ENCODE measurements at places on chromosomes 16 and 17.

DNA sequence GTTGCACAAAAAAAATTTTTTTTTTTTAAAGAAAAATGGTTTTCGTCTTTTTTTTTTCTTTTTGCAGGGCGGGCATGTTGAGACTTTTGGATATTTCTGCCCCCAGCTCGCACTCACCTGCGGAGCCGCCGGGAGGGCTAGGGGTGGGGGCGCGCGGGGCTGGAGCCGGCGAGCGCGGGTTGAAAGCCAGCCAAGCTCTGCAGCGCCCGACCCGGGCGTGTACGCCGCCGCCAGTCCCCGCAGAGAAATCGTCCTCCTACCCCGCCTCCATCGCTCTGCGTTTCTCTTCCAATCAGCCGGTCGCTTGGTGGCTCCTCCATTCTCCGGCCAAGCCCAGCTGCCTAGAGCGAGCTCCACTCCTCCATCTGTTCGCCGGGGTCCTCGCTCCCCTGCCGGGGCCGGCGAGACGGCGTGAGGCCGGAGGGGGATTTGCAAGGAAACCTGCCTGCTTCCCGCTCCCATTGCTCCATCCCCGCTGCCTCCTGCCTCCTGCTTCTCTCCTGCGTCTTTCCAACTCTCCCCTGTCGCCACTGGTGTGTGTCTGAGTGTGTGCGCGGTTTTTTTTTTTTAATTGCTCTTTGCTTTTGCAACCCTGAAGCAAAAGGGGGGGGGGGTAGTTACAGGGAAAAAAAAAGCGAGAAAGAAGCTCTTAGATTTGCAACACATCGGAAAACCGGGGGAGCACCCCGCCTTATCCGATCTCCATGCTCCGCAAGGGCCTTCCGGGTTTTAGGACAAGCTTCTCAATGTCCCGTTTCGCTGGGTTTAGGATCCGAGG, 1.8 kb upstream of the UBTF start:
- peak; percentile 82 for DNase-seq

DNA sequence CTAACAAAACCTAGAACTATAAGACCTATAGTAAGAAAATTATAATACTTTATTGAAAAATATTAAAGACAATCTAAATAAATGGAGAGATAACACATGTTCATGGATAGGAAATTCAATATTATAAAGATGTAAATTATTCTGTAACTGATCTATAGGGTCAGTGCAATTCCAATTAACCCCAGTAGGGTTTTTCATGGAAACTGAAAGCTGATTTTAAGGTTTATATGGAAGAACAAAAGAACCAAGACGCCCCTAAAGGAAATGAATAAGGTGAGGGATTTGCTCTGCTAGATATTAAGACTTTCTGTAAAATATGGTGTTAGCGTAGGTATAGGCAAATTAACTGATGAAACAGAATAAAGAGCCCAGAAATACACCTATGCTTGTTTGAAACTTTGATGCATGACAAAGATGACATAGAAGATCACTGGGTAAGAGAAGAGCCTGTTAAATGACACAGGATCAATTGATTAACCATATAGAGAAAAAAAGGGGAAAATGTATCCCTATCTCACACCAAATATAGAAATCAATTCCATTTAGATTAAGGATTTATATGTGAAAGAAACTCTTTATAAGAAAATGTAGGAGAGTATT, 3.0 kb downstream of the ICAM2 start:
- no peak for DNase-seq

DNA sequence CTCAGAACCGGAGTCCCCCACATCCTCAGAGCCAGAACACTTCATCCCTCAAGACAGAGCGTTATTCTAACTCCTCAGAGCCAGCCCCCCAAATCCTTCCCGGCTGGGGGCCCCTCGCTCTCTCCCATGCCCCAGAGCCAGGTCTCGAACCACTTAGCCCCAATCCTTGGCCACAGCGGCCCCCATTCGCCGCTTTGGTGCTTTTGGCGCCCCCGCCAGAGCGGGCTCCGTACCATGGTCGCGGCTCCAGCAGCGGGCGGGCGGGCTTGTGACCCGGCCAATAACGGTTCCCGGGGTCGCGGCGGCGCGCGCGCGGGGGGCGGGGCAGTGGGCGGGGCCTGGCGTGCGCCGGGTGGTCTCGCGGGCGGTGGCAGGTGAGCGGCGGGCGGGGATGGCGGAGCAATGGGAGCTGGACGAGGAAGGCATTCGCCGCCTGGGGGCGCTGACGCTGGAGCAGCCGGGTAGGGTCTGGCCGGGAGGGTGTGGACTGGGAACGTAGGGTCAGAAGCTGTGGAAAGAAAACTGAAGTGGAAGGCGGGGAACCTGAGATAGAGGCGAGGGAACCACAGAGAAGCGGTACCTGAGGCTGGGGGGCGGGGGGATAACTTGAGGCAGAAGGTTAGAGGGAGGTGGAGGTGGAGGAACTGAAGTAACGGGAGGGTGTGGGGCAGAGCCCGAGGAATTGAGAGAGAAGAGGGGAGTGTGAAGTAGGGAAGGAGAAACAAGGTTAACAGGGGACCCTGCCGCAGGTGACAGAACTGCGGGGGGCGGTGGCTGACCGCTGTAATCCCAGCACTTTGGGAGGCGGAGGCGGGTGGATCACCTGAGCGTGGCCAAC, at the start of the genes KCTD19 and LRRC36:
Gene KCTD19, minus strand, starts transcription at position 270 of the 838 bp plus-strand sequence. Its CDS starts 34 bp downstream, at position 236.
Gene LRRC36, plus strand, starts transcription at position 344 of the 838 bp plus-strand sequence. Its CDS starts 48 bp downstream, at position 392.
- peak; percentile 19 for DNase-seq

DNA sequence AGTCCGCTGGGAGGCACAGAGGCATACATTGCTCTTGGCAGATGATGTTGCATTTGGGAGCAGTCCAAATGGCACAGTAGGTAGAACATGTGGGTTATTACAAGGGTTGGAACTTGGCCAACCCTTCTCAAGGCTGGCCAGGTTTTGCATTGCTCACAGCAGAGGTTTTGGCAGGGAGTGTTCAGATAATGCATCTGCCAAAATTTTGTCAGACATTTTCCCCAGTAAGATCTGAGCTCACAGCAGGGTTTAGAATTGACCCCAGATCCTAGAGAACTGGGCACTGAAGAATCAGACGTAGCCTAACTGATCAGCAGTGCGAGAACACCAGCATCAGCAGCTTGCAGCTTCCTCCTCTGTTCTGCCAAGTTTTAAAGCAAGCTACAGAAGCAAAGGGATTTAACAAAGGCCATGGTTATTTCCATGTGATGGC, 468.8 kb upstream of the KIF2B start:
- DNase-seq, result no peak

DNA sequence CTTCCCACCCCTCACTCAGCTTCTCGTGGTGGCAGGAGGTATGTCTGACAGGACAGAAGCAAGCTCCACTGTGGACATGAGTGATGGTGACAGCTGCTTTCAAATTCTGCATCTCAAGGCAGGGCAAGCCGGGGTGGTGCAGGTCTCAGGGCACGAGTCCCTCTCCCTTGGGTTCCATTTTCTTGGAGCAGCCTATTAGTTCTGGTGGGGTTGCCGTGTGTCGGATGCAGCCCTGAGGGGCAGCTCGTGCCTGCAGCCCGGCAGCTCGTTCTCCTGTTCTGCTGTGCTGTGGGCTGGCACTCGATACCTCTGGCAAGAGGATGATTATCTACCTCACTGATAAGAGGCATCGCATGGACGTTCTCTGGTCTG, 16.5 kb upstream of the CLEC18C start:
- no peak for DNase-seq

DNA sequence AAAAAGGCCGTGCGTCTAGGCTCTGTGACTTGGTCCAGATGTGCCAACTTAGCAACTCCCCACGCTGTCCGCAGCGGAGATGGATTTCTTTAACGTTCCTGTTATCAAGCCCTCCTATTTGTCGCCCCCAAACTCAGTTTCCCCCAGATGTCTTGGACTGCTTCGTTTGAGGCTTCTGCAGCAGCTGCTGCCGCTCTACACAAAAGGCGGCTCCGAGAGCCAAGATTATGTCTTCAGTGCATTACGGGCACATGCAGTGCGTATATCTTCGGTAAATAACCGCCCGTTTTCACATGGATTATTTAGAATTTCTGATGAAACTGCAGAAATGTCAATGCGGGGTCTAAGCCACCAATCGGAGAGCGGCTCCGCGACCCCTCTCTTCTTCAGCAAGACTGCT, 240.6 kb upstream of the ZFHX3 start:
- no peak for DNase-seq

GRCh38 chr16:27472091-27473020, 70.4 kb downstream of the IL21R start:
- DNase-seq, result no peak

GRCh38 chr16:82040296-82040695, 5.2 kb downstream of the HSD17B2 start:
- no peak for DNase-seq

- DNase-seq, result no peak
These were observed 122.4 kb downstream of the USP31 start for GRCh38 chr16:23026784-23027362.

DNA sequence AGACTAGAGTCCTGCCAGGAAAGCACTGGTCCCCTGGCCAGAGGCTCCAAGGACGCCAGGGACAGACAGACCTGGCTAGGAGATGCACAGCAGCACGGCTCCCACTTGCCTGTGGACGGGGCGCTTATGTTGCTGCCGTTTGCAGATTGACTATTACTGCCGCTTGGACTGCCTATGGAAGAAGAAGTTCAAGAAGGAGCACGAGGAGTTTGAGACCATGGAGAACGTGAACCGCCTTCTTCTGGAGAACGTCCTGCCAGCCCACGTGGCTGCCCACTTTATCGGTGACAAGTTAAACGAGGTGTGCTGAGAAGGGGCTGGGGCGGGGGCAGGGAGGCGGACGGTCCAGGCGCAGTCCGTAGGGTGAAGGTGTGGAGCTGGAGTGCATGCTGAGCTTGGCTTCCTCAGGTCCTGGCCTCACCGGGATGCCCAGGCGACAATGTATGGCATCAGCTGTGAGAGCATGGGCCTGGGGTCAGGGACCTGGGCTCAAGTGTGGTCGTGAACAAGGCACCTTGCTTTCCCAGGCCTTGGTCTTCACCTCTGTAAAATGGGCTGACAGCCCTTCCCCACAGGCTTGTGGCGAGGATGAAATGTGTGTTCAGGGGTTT, 45.6 kb downstream of the ADCY7 start:
- DNase-seq, result no peak

DNA sequence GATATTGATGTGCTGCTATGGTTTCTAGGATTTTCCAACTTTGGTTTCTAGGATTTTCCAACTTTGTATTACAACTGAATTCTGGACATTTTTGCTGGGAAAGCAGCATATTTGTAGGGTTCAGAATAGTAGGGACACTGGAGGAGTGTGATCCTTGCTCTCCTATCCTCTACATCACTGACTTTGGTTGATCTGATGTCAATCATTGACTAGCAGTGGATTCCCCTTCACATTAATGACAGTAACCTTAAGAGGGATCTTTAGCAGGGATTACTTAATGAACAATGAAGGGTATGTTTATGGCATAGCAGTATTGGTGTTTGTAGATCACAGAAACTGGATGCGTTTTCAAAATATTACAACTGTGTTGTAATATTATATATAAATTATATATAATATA, 67.4 kb downstream of the MAP2K4 start:
- DNase-seq, result no peak

GRCh38 chr17:4109449-4109848, 33.4 kb downstream of the ZZEF1 start:
- no peak for DNase-seq

DNA sequence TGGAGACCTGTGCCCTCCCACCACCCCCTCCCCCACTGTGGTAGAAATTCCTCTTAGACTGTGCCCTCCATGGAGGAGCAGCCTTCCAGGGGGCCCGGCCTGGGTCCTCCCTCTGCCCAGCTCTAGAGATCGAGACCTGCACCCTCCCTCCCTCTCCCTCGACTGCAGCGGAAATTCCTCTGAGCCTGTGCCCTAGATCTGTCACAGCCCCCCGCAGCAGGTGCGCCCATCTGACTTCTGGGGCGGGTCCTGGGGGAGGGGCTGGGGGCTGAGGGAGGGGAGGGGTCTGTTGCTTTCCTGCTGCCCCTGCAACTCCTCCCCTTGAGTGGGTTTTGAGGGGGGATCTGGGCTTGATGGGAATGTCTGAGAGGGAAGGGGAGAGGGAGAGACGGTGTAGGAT, 177.8 kb upstream of the GSE1 start:
- DNase-seq, result no peak

- DNase-seq, result no peak
These were observed 33.8 kb upstream of the DNAH17 start for GRCh38 chr17:78610951-78611511.

DNA sequence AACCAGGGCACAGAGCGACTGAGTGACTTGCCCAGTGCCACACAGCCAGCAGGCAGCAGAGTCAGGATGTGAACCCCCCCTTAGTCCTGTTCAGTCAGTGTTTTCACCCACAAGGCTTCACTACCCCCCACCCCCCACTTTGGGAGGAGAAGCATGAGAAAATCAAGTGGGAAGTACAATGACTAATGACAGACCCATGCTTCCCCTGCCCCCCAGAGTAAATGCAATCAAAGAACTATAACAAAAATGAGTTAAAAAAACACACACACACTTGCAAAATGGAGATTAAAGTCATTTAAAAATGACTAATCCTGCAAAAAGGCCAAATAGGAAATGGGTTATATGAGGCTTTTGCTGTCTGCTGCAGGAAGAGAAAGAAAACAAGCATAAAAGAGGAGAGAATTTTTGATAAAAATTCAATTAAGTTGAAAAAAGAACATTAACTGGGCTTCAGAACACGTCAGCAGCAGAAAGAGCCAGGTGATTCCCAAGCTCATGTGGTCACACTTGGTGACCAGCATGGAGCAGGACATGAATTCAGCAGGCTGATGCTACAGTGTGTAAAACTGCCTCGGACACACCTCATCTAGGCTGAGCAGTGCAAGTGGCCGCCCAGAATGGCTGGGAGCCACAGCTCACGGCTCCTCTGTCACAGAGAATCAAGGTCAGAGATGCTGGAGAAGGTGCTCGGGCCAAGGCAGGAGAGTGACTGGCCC, 212.3 kb downstream of the ZNF423 start:
- DNase-seq, result no peak

GRCh38 chr16:46859719-46860152, 24.4 kb upstream of the GPT2 start:
- DNase-seq, result peak; percentile 70

- peak; percentile 49 for DNase-seq
These were observed 148.7 kb upstream of the ZFHX3 start for GRCh38 chr16:73196670-73197069.

GRCh38 chr17:28087743-28088142, 45.3 kb downstream of the NLK start:
- no peak for DNase-seq
